Sciatic nerve (tissue), 2 donors: ENCODE measurements at places on chromosomes 7 and 10. TPM values are rescaled to one million over a fixed set of nuclear protein-coding genes. Genes with fewer than 3 reads are reported as not detected.

- DNase-seq, result no peak
These were observed 638.8 kb downstream of the ACTR3B start for GRCh38 chr7:153398370-153398769.

DNA sequence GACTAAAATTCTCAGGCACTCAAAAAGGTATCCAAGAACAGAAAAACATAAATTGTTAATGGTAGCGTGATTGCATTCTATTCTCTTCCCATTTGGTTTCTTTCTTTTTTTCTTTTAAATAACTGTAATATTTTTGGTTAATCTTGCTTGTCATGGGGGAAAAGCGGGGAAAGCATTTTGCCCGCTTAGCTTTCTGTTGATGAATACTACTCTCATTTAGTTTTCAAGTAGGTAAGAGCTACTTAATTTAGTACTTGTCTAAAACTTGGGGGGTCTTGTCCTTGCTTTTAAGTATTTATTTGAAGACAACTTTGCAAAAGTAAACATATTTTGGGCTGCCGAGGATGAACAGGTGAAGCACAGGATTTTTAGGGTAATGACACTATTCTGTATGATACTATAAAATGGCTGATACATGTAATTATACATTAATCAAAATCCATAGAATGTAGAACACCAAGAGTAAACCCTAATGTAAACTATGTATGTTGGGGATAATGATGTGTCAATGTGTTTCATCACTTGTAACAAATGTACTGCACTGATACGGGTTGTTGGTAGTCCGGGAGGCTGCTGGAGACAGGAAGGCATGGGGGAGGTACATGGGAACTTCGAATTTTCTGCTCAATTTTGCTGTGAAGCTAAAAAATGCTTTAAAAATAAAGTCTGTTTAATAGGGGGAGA, 1.7 kb downstream of the TES start:
- DNase-seq, result no peak

DNA sequence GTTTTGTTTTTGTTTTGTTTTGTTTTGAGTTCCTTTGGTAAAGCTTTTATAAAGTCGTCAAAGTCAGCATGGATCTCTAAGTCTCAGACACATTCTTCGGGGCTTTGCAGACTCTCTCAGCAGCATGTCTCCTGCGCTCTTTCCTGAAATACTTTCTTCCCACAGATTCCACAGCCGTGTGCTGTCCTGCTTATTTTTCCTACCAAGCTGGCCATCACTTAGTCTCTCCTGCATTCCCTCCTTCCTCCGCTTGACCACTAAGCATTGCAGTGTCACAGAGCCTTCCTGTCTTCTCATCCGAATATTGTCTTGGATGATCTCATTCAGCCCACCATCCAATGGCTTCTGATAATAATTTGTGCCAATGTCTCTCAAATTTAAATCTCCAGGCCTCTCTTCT, 434.3 kb upstream of the C7orf33 start:
- DNase-seq, result no peak

DNA sequence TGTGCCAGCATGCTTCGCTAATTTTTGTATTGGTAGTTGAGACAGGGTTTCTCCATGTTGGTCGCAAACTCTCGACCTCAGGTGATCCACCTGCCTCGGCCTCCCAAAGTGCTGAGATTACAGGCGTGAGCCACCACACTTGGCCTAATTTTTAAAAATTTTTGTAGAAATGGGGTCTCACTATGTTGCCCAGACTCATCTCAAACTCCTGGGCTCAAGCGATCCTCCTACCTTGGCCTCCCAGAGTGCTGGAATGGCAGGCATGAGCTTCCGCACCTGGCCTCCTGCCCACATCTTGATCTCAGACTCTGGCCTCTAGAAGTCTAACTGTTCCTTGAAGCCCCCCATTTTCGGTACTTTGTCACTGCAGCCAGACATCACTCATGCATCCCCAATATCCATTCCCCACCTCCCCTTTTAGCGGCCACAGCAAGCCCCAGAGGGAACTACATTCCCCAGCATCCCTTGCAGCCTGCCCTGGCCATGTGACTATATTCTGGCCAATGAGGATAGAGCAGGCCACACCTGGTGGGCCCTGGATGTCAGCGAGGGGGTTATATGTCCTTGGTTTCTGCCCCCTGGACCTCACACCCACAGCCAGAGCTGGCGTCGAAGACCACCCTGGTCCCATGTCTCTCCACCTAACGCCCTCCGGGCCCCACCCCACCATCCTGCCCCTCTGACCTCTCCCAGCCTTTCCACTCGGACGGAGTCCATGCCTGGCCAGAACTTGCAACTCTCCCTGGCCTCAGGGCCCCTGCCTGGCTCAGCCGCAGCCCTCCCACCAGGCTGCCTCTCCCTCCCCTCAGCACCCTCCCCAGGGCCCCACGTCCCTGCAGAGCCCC, 33.8 kb downstream of the MICALL2 start:
- DNase-seq, result no peak

- DNase-seq, result no peak
These were observed 14.2 kb upstream of the TMEM254 start for GRCh38 chr10:80064120-80064886.

DNA sequence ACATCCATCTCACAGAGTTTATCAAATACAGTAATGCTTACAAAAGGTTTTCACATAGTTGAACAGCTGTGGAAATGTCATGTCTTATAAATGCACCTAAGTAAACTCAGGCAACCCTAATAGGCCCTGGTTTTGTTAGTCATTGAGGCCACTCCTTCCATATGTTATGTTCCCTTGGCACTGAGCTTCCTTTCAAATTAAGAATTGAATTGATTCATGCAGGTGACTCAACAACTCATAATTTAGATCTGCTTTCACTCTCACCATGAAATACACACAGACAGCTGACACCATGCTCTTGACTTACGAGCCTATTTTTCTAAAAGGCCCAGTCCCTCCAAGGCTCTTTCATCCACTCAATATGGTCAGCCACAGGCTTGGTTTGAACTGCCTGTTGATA, 476.9 kb downstream of the KCNMA1 start:
- no peak for DNase-seq

DNA sequence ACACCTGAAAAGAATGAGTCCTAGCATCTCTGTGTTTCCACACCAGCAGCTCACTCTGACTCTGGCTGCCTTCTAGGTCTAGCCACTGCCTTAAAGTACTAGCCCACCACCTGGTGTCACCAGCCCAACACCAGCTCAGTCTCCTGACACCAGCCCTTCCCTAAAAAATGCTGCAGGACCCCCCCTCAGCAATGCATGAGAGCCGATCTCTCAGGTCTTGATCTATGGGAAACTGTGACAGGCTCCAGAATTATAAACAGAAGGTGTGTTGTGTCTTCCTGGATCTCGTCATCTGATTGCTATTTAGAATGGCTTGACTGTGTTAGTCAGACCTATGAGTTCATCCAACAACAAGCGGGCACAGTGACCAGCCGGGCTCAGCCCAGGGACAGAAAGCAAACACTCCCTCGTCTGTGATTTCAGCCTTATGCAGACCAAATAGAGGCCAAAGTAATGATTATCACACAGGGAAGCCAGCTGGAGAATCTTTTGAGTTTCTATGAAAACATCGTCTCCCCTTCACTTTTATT, 66.6 kb downstream of the CUBN start:
- no peak for DNase-seq

- no peak for DNase-seq
These were observed 305.0 kb upstream of the LRGUK start for GRCh38 chr7:133822001-133822641.

DNA sequence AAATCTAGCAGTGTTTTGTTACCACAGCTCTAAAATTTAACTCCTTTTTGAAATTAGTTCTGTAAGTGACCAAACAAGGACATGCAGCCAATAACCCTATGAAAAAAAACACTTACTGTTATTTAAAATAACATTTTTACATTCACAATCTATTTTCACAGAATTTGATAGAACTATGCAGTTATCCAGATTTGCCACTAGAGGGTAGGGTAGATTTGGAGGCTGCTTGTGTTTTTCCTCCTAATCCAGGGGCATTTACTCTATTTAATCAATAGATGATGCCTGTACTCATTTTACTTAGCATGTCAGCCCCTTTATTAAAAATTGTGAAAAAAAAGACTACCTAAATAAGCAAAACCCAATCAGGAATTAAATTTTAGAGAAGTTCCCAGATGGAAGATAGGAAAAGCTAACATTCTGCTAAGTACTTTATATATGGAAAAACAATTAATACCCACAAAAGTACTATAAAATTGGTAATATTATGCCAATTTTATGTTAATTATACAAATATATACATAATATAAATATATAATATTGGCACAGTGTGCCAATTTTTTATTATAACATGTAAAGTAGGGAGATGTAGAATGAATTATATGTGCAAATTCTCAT, 18.1 kb upstream of the LIPK start:
- DNase-seq, result no peak

DNA sequence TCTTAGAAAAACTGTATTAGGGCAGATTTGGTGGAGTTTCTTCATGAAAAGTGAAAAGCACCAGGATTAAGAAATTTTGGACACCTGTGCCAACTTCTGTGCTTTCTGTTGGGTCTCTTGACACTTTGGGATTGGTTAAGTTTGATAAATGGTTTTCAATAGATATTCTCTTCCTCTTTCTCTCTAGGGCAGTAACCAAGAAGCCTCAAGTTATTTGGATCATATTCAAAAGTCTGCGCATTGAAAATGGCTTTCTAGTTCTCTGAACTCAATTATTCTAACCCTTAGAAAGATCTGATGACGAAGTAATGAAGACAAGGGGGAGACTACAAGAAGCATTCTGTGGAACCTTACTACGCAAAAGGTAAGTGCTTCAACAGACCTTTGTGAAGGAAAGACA, 144.0 kb upstream of the CCDC6 start:
- no peak for DNase-seq

GRCh38 chr10:70555371-70555770, 47.2 kb downstream of the PRF1 start:
- no peak for DNase-seq

DNA sequence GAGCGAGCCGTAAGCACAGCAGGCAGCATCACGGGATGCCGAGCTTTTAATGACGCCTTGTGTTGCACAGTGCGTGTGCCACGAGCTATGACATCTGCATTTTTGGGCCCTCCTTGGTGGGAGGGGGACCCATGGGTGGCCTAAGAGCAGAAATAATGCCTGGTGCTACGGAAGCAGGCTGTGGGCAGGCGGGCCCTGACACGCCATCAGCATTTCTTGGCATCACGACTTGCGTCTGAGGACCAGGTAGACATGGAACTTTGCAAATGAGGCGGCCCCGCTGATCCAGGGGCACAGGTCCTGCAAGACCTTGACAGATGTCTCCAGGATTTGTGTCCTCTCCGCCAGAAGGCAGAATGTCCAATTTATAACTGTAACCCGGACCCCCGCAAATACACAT, 117.8 kb upstream of the RNF32 start:
- DNase-seq, result no peak

DNA sequence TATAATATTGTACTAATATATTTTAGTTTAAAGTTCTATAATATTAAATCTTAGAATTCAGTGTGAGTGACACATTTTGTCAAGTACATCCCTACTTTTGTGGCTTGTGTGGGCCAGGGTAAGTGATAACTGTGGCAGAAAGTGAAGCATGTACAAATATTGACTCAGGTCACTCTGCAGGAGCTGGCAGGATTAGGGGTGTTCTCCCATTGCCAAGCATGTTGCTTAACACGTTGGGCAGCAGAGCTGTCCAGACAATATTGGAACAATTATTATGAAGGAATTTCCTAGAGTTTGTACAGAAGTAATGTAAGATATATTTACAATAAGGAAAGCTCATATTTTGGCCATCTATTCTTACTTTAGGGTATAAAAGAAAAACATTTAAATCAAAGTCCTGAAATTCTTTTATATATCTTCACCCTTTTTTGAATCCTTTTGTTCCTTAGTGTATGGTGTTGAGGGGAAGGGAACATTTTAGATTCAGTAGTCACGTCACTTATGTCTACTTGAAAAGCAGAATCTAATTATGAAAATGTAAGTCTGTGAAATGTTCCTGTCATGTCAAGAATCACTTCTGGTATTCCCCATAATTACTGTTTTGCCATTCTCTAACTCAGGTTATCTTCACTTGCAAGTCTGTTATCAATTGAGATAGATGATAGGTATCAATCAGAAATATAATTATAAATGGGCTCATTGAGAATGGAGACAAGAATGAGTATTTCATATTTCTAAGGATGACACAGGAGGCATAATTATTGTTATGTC, 4.0 kb downstream of the HDAC9 start:
- DNase-seq, result no peak

DNA sequence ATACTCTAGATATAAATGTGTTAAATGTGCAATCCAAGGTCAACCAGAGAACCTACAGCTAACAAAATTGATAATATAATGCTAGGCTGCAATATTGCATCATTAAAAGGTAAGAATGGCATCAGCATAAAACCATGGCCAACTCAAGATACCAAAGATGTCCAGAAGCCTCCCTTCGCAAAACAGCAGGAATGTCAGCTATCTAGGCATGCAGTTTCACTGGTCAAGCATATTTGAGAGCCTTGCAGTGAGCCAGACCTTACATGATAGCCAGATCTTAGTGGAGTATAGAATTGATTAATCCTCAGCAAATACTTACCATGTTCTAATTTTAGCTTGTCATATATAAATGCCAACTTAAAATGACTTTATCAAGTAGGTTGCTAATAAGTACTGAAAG, 138.8 kb downstream of the ZEB1 start:
- DNase-seq, result no peak

- DNase-seq, result no peak
These were observed 14.2 kb upstream of the SYPL1 start for GRCh38 chr7:106126170-106126938.

DNA sequence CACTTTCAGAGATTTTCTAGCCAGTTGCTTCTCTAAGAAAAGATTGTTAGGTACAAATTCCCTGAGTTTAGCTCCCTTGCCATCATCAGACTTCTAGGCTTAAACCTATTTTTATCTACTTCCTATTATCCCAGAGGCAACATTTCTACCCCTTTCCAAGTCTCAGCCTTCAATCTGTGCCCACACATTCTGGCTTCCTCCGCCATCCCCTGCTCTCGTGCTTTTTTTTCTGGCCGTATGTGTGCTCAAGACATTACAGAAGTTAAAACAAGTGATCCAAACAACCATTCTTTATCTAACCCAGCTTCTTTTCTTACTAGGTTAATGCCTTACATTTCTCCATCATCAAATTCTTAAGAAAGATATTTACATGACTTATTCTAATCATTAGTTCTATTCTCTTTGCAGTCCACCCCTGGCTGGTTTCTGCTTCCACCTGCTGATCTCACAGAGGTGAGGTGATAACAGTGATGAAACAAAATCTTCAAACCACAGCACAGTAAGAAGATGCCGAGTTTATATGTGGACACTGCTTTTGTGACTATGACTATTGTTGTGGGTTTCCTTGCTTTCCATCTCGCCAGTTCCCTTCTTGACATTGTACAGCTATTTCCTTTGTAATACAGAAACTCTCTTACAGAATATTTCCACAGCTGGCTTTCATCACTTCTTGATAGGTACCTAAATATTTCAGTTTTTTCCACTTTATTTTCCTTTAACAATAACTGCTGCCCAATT, 18.3 kb upstream of the CDK6 start:
- DNase-seq, result no peak

Gene HGF
- 48.8 TPM for total RNA-seq

Gene BTBD16
- 0.89 TPM for total RNA-seq

Gene CASP2
- 33.8 TPM for total RNA-seq

Gene SLC39A12
- total RNA-seq, result not detected

Gene CHST15
- 31.7 TPM for total RNA-seq

Gene TMEM270
- total RNA-seq, result not detected

Gene WDFY4
- total RNA-seq, result 8.6 TPM

Gene NXPH1
- total RNA-seq, result not detected
